ENCODE measurements at places on chromosomes 1 and 21. TPM values are rescaled to one million over a fixed set of nuclear protein-coding genes. Genes with fewer than 3 reads are reported as not detected.
A peak's percentile ranks its signal among the peaks of the same experiment; 100 is the strongest.

GRCh38 chr1:24893431-24893830 lies 36.6 kb downstream of the RUNX3 start:
- no peak overlapping the region for H3K27ac ChIP-seq
- no peaks in the 10 kb centered on the region for H3K27me3 ChIP-seq
- no peak overlapping the region for H3K4me3 ChIP-seq
- no peaks in the 10 kb centered on the region for H3K4me1 ChIP-seq
- no peak for DNase-seq

Gene TRIM67
- not detected for total RNA-seq

DNA sequence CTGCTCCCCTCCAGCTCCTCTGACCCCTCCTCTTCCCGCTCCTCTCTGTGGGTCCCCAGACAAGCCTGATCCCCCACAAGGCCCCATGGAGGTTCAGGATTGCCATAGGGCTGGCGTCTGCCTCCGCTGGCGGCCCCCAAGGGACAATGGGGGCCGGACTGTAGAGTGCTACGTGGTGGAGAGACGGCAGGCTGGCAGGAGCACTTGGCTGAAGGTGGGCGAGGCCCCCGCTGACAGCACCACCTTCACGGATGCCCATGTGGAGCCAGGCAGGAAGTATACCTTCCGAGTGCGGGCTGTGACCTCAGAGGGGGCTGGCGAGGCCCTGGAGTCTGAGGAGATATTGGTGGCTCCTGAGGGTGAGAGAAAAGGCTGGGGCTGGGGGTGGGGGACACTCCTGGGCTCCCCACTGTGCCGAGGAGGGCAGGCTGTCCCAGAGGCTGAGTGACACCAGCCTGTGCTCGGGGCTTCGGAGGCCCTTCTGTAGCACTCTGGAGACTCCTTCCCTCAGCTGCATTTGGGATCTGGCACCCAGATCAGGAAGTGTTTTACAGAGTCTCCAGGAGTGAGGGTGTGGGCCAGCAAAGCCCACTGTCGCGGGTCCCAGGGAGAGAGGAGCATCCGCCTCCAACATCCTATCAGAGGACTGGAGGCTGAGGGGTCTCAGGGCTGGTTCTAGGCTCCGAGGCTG lies 25.9 kb downstream of the IGFN1 start:
- H3K36me3 ChIP-seq = no peaks in the 10 kb centered on the region
- H3K27ac ChIP-seq = no peak overlapping the region

DNA sequence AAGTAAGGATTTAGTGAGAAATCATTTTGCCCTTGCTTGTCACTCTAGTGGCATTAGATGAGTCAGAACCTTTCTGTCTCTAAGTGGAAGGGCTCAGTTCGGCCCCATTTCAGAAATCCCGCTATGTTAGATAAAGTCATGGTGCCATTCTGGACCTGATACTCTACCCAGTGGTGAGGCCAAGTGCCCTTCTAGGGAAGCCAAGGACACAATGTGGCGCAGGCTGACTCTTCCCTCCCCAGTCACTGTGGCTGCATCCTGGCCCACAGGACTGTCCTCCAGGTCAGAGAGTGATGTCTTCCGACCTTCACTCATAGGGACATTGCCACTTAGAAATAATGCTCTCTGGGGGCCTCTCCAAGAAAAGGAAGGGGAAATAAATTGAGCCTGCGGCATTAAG lies 48.3 kb upstream of the MTR start:
- H3K4me3 ChIP-seq = no peak overlapping the region
- no peak for DNase-seq
- peak overlapping the region; percentile 74 for H3K27ac ChIP-seq
- peaks cover 87% of the 10 kb centered on the region for H3K36me3 ChIP-seq
- H3K4me1 ChIP-seq = no peaks in the 10 kb centered on the region

Gene LEMD1
- total RNA-seq = not detected

DNA sequence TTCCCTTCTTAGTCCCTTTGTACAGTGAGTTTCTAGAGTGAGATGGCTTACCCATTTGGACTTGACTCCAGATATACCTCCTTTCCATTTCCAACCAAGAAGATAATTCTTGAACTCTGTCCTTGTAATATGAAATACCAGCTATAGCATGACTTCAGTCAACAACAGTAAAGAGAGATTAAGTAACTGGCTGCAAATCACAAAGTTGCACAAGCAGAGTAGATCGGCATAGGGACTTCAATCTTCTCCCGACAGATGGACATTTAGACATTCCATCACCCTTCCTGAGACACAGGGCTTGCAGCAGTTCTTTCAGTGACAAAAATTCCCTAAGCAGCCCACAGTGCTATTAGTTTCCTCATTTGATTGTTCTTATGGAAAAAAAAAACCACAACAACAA lies 44.6 kb downstream of the JAK1 start:
- no peak for DNase-seq
- no peak overlapping the region for H3K4me3 ChIP-seq
- H3K36me3 ChIP-seq = no peaks in the 10 kb centered on the region
- no peaks in the 10 kb centered on the region for H3K4me1 ChIP-seq

GRCh38 chr1:155187456-155187891 lies 13.8 kb downstream of the TRIM46 start:
- no peaks in the 10 kb centered on the region for H3K36me3 ChIP-seq
- H3K27me3 ChIP-seq = no peaks in the 10 kb centered on the region

Gene RBM15
- total RNA-seq = 16.5 TPM

GRCh38 chr1:20198296-20198695 lies 12.0 kb upstream of the PLA2G2C start:
- no peaks in the 10 kb centered on the region for H3K4me1 ChIP-seq
- no peak overlapping the region for H3K4me3 ChIP-seq
- DNase-seq = no peak
- no peaks in the 10 kb centered on the region for H3K36me3 ChIP-seq
- no peaks in the 10 kb centered on the region for H3K27me3 ChIP-seq

DNA sequence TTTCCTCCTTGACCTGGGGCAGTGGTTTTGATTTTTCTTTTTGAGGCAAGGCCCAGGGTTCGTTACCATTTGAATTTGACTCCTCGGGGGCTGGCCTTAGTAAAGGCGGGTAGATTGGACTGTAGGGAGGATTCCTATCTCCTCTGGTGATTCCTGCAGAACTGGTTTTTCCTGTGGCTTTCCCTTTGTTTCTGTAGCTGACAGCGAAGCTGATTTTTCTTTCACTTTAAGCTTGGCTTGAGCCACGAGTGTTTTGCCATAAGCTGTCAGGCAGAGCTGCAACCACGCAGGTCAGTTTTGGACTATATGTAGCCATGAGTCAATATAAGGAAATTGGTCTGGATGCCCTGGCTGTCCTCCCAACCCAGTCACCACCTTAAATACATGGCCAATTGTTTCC lies 28.7 kb upstream of the KCNJ15 start:
- DNase-seq = no peak
- no peak overlapping the region for H3K27ac ChIP-seq
- H3K27me3 ChIP-seq = no peaks in the 10 kb centered on the region
- H3K4me3 ChIP-seq = no peak overlapping the region

DNA sequence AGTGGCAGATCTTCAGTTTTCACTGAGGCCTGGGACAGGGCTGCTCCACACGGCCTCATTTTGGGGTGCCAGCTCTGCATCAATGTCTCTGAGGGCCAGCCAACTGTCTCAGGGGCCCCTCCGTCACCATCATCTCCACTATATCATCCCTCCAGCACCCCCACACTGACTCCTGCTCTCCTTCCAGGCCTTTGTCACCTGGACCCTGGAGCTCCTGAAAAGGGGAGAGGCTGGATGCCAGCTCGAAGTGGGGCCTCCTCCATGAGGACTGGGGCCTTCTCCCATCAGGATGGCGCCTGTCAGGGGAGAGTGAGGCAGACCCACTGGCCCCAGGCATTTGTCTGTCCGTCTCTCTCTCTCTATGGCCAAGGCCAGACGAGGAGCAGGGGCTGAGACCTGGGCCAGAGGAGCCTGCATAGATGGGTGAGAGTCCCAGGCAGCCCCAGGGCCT lies 44.7 kb upstream of the LRP8 start:
- H3K4me1 ChIP-seq = no peaks in the 10 kb centered on the region
- no peak overlapping the region for H3K27ac ChIP-seq
- no peaks in the 10 kb centered on the region for H3K36me3 ChIP-seq
- no peak overlapping the region for H3K4me3 ChIP-seq
- no peak for DNase-seq

DNA sequence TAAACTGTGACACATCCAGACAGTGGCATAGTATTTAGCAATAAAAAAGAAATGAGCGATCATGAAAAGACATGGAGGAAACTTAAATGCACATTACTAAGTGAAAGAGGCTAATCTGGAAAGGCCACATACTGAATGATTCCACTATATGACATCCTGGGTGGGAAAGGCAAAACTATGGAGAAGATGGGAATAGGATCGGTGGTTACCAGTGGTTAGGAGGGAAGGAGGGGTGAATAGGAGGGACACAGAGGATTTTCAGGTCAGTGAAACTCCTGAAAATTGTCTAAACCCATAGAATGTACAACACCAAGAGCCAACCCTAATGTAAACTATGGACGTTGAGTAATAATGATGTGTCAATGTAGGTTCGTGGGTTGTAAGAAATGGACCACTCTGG lies 13.8 kb downstream of the AGT start:
- peaks cover 13% of the 10 kb centered on the region for H3K36me3 ChIP-seq
- no peak overlapping the region for H3K27ac ChIP-seq
- no peak for DNase-seq
- no peak overlapping the region for H3K4me3 ChIP-seq

Gene OR2T4
- not detected for total RNA-seq

DNA sequence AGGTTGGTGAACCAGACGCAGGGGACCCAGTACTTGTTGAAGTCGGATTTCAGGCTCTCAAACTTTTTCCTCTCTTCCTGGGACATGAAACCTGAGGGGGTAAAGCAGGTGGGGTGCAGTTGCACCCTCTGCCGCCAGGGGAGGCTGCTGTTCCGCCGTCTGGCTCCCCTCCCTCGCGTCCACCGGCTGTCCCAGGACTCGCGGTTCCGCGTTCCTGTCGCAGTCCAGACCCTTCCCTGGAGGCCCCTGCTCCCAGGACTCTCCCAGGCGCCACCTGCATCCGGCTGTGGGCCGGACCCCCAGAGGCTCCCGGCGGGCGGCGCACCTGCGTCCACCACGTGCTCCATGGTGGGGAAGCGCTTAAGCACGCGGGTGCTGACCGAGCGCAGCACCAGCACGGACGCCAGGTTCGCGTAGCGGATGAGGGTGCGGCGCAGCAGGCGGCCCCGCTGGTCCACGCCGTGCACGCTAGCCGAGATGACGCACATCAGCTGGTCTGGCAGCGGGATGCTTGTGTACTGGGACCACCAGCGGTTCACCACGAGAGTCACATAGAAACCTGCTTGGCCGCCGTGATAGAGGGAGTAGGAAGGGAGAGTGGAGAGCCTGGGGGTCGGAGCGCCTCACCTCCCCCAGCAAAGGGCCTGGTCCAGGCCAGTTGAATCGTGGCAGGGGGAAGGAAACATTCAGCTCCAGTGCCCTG lies 1.7 kb downstream of the BEST4 start:
- peak overlapping the region; percentile 59 for H3K4me3 ChIP-seq
- peaks cover 4% of the 10 kb centered on the region for H3K36me3 ChIP-seq
- H3K27ac ChIP-seq = peak overlapping the region; percentile 40
- no peak for DNase-seq

Gene DCST2
- not detected for total RNA-seq

Gene ENTREP3
- 14.4 TPM for total RNA-seq

DNA sequence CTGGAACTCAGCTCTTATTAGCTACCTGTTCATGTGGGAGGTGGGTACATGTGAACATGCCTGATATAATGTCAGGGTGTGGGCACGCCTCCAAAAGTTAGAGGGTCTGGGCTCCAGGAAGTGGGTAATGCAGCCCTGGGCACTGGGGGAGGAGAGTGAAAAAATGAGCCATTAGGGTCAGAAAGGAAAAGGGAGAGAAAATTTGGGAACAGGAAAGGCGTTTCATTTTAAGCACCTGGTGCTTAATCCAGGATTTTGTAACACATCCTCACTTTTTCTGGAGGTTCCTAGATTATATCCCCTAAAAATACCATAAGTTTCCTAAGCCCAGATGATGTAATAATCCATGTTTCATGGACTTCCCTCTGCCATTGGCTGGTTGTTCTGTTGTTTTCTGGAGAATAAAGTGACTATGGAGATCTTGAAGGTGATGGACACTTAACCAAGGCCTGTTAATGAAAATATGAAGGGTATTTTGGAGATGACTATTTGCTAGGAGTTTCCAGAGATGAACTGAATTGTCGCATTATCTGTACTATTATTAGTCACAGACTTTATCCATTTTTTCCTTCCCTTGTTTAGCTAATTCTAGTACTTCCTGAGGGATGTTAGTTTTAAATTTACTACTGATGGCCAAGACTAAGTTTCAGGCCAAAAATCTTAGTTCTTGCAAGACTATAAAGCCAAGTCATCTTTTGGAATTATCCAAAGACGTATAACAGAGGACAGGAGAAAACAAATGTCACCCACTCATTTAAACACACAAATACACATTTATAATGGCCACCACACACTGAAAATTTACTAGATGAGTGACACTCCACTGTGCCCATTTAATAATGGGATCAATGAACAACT lies 24.4 kb upstream of the TARBP1 start:
- H3K36me3 ChIP-seq = no peaks in the 10 kb centered on the region
- no peak overlapping the region for H3K4me3 ChIP-seq
- no peaks in the 10 kb centered on the region for H3K27me3 ChIP-seq
- no peaks in the 10 kb centered on the region for H3K4me1 ChIP-seq
- DNase-seq = no peak

DNA sequence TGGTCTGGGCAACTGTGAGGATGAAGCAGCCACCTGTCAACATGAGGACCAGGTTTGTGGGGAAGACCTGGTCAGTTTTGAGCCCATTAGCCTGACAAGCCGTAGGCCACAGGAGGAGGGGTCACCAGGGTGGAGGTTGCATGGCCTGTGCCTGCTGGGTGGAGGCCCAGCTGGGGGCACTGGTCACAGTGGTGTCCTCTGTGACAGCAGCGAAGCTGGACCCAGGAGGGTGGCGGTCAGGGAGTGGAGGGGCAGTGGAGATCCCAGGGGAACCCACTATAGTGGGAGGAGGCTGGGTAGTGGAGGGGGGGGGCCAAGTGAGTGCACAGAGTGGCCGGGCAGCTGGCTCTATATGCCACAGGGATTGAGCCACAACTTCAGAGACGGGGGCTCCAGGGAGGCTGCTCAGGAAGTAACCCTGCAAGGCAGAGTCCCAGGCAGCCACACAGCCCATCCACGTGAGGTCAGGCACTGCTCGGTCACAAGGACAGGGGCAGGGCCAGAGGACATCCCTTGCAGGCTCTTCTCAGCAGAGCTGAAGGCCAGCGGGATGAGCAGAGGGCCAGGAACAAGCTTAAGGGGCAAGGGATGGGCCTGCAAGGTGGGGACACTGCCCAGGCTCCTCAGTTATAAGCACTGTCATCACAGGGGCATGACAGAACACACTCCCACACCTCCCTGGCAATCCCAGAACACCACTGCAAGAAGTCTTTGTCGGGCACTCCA lies 2.3 kb upstream of the C1orf35 start:
- H3K4me1 ChIP-seq = no peaks in the 10 kb centered on the region
- DNase-seq = no peak
- H3K27me3 ChIP-seq = no peaks in the 10 kb centered on the region

- H3K27me3 ChIP-seq = no peaks in the 10 kb centered on the region
- peak overlapping the region; percentile 51 for H3K27ac ChIP-seq
- H3K4me1 ChIP-seq = peaks cover 11% of the 10 kb centered on the region
- no peak overlapping the region for H3K4me3 ChIP-seq
- DNase-seq = peak; percentile 90
Measured at GRCh38 chr1:160085686-160086455, 4.5 kb downstream of the KCNJ9 start.

Gene SLC2A5
- total RNA-seq = 0.94 TPM

GRCh38 chr1:169529068-169529642 lies 43.4 kb upstream of the SLC19A2 start:
- no peak overlapping the region for H3K4me3 ChIP-seq
- DNase-seq = no peak
- H3K27me3 ChIP-seq = no peaks in the 10 kb centered on the region
- no peak overlapping the region for H3K27ac ChIP-seq
- no peaks in the 10 kb centered on the region for H3K36me3 ChIP-seq
- H3K4me1 ChIP-seq = peaks cover 5% of the 10 kb centered on the region

Gene MAGOH
- 22.1 TPM for total RNA-seq

Gene ABCG1
- total RNA-seq = 12.3 TPM
